HL-60 (cell line): ENCODE measurements at places on chromosomes 13 and 19.

DNA sequence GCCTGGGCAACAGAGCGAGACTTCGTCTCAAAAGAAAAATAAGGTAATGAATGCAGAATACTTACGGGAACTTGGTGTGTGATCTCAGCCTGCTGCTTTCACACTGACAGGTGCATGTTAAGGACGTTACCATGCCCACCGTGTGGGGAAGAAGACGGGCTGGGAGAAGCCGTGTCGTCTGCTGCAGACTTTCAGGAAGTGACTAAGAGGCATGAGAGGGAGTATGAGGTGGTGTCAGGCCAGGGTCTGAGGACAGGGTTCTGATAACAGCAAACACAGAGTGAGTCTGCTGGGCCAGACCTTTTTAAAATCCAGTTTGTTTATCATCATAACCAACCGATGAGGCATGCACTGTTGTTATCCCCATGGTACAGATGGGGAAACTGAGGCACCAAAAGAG, 13.6 kb upstream of the GALP start:
- DNase-seq = no peak

- DNase-seq = no peak
Observed at GRCh38 chr13:106534639-106535551, 567 bp downstream of the EFNB2 start.

GRCh38 chr19:38919837-38920601, 8.0 kb upstream of the CCER2 start:
- DNase-seq = no peak

GRCh38 chr19:21082011-21082975, at the start of gene ZNF714:
Gene ZNF714, plus strand, starts transcription at chr19:21082203. Its CDS starts 16,066 bp downstream, at chr19:21098269.
- DNase-seq = peak; percentile 65

DNA sequence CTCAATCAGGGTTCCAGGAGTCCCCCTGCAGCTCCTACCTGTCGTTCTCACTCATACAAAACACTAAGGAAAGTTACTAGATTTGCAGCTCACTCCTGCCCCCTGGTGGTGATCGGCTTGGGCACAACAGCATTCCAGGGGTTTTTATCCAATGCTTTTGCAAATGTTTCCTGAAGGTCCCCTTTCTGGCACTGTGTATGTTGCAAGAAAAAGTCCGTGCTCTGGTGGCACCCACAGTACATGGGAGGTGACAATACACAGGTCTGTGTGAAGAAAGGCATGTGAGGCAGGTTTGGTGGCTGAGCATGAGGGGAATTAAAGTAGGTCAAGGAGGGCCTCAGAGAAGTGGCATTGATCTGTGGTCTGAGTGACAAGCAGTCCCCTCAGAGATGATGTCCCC, 8.6 kb upstream of the TYK2 start:
- DNase-seq = no peak

DNA sequence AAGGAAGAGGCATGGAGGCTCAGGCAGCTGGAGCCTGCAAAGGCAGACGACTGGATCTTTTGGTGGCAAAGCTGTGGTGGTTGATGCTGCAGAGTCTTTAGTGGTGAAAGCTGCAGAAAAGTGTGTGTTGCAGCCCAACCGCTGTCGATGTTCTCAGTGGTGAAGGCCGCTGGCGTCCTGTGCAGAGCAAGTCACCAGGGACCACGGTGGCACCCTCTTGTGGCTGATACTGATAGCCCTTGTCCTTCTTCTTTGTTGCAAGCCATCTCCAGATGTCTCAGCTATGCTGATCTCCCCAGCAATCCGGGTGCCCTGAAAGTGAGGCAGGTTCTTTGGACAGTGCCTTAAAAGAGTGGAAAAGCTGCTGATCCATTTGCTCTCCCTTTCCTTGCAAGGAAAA, 610.9 kb upstream of the PCDH9 start:
- DNase-seq = no peak

DNA sequence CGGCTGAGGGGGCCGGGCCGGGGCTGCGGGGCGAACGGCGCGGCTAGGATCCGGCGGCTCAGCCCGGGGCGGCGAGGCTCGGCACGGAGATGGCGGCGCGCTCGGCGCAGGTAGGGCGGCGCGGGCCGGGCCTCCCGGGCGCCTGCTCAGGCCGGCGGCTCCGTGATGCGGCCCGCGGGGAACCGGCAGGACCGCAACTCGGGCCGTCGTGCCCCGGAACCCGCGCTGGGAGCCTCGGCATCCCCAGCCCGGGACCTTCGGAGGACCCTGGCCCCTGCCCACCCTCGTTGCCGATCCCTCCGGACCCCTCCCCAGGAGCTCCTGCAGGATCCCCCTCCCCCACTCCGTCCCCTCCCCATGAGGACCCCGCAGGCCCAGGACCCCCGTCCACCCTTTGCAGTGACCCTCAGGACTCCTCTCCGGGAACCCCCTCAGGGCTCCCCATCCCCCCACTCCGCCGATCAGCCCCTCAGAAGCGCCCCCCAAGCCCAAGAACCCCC, 304 bp downstream of the EVI5L start:
- no peak for DNase-seq

DNA sequence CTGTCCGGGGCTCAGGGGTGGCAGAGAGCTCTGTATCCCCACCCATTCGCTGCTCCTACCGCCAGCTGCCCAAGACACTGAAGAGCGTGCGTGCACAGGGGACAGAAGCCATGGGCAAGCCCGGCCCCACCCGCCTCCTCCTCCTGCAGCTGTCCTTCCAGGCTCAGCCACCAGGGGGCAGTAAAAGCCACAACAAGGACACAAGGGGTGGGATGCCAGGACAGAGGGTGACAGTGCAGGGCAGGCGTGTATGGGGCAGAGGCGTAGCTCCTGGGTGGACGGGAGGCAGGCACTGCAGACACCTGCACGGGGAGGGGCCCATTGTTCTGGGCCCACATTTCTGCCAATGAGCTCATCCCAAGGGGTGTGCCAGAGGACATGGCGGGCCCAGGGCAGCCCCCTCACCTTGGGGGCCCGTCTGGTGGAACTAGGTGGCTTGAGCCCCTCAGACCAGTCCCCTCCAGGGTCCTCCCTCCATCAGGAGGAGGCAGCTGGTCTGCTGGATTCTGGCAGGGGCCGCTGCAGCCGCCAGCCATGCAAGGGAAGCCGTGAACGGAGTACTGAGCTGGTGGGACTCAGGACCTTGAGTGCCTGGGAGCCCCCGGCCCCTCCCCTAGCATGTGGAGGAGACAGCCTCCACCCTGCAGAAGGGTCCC, 61.2 kb downstream of the MLLT1 start:
- DNase-seq = peak; percentile 51

DNA sequence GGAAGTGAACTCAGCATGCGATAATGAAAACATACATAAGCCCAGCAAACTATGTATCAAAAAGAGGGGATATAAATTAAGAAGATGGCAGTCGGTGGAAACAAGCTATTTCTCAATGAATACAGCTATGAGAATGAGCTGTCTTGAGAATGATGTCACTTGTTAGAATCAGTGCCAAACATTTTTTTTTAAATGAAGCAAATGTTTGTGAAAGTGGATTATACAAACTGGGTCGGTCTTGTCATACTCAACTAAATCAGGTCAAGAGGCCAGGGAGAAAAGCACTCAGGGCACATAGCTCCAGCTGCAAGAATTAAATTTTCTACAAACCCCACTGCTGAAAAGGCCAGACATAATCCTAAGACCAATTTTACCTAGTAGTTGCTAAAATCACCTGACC, 1048.4 kb downstream of the SLITRK1 start:
- no peak for DNase-seq

GRCh38 chr19:12611361-12611699, 610 bp downstream of the ZNF791 start:
- no peak for DNase-seq

DNA sequence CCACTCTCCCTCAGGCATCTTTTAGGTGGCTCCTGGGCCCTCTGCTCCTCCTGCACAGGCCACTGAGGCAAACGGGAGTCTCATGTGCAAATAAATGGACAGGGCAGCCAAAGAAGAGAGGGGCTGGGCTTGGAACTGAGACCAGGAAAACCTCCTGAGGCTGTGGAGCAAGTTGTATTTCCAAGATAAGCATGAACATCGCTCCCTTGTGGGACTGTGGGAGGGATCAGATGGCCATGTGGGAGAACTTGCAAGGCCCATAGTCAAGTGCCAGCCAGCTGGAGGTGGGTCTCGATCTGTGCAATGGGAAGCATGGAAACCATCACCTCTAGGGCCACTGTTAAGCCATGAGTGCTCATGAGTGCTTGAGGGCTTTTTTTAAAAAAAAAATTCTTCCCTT, 24.9 kb downstream of the MED26 start:
- DNase-seq = no peak

- DNase-seq = peak; percentile 45
Observed at GRCh38 chr19:1568320-1569019, at the start of gene MEX3D. Gene MEX3D, minus strand, starts transcription at chr19:1568325. Its CDS starts 267 bp downstream, at chr19:1568058.

DNA sequence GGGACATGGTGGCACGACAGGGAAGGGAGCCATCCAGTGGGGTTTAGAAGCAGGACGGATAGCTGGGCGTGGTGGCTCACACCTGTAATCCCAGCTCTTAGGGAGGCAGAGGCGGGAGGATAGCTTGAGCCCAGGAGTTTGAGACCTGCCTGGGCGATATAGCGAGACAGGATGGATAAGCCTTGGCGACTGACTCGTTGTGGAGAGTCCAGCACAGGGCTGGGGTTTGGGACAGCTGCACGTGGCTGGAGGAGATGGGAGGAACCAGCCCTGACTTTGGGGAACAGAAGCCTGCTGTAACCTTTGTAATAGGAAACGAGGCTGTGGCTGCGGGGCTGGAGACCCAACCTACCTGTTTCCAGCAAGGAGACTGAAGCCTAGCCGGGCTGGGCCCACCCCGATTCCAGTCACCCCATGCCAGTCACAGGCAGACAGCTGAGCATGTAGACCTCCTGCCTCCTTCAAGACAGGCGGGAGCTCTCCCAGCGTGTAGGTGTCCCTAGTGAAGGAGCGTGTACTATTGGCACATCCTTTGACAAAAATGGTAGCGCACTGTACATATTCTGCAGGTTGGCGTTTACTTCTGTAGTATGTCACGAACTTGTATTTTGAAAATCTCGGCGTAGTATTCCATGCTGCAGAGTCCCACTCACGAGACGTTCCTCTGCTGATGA, 8.0 kb downstream of the LENG1 start:
- no peak for DNase-seq

DNA sequence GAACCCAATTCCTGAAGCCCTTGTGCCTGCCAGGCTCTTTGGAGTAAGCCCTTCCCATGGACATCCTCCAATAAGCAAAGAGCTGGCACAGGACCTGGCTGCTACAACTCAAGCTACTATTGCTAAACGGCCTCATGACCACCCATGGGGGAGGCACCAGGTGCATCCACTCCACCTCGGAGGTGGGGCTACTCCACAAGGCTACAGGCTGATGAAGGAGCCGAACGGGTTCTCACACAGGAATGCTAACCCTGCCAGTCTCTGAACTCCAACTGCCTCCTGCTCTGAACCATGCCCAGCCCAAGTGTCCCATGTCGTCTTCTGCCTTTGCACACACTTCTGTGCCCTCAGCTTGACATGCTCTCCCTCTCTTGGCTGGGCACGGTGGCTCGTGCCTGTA, 10.0 kb downstream of the SYMPK start:
- DNase-seq = no peak

DNA sequence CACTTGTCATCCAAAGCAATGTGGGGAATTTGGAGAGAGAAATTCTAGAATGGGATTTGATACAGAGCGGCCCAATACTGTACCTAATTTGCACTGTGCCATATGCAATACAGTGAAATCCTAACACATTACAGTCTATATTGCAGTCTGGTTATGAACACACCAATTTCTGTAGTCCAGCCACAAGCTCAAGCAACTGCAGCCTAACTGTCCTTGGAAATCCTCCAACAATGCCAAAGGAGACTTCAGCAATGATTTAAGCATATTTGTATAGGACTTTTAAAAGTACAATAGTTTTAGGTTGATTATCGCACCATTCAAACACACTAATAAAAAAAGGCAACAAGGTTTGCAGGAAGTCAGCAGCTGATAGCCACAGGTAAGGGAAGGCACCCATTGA, 17.3 kb downstream of the DIAPH3 start:
- DNase-seq = no peak

- no peak for DNase-seq
Observed at GRCh38 chr19:46928951-46929350, 68.2 kb downstream of the ARHGAP35 start.

DNA sequence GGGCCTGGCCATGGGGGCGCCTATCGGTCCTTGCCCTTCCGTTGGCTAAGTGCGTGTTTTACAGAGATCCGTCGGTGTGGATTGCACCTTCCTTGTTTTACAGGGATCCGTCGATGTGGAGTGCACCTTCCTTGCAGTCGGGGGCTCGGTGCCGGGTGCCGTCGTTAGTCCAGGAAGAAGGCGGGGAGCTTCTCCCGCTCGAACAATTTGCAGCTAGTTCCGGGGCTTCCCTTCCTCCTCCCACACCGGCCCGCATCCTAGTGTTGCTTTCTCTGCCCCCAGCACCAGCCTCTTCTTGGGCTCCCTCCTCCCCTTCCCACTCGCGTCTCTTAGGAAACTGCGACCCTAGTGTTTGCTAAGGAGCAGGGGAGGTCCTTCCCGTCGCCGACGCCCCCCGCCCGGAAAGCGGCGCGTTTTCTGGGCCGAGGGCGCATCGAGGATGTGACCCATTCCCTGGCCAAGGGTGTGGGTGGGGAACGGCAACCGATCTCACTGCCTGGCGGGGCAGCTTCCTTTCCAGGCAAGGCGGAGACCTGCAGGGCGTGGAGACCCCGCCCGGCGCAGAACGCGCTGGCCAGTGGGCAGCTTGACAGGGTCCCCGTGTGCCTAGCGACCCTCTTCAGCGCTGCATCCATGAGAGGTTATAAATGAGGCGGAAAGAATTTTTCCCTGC, 75.7 kb upstream of the ZNF91 start:
- DNase-seq = no peak

GRCh38 chr19:39692166-39692565, 12.1 kb upstream of the LGALS14 start:
- DNase-seq = no peak

DNA sequence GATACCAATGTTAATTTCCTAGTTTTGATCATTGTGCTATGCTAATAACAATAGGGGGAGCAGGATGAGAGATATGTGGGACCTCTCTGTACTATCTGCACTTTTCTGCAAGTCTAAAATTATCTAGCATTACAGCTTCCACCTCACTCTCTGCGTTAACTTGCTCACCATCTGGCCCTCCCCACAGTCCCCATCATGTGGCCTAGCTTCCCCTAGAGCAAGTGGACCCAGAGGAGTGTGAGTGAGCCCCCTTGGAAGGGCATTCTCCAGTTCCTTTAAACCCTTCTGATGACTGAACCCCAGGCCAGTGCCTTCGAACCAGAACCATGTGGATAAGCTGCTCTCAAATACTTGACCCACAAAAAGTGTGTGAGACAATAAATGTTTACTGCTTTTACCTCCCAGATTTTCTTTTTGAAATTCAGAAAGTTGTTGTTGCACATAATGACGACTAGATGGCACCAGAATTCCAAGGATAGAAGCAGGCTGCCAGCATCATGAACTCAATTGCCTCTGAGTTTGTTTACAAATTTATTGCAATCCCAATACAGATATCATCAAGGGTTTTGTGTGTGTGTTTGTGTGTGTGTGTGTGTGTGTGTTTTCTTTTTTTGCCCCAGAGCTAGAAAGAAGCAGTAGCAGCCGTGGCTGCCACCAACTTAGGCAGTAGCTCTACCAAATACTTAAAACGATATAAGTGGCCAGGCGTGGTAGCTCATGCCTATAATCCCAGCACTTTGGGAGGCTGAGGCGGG, 49.0 kb upstream of the ZNF780A start:
- DNase-seq = no peak
